Bladder microvascular endothelial cell (primary cell): ENCODE measurements at places on chromosomes 12 and 14. TPM values are rescaled to one million over a fixed set of nuclear protein-coding genes. Genes with fewer than 3 reads are reported as not detected.

ITGA7 gene
- total RNA-seq = 0.76 and 0.81 TPM in 2 replicates

EIF2B1 gene
- total RNA-seq = 34.0 and 54.2 TPM in 2 replicates

KCNMB4 gene
- 0.32 and 0.57 TPM in 2 replicates for total RNA-seq

OAS2 gene
- total RNA-seq = 16.5 and 19.6 TPM in 2 replicates

SOX5 gene
- under 0.01 and 0.25 TPM in 2 replicates for total RNA-seq

NAV3 gene
- total RNA-seq = 6.0 and 6.3 TPM in 2 replicates

DEGS2 gene
- total RNA-seq = 0.31 TPM in 1 of 2 replicates, not detected in the other

TCL1A gene
- not detected in 2 replicates for total RNA-seq

VWF gene
- total RNA-seq = 1,726 and 3,902 TPM in 2 replicates

DEPDC4 gene
- total RNA-seq = 0.32 and 0.82 TPM in 2 replicates

ABHD4 gene
- total RNA-seq = 5.0 and 14.2 TPM in 2 replicates

ARHGAP9 gene
- under 0.01 TPM in 1 of 2 replicates, not detected in the other for total RNA-seq

SPTB gene
- under 0.01 and 0.06 TPM in 2 replicates for total RNA-seq

ABCD2 gene
- total RNA-seq = not detected in 2 replicates

KRT77 gene
- not detected in 2 replicates for total RNA-seq

ADAM21 gene
- total RNA-seq = 0.32 and 0.44 TPM in 2 replicates

HCAR1 gene
- total RNA-seq = under 0.01 TPM in 1 of 2 replicates, not detected in the other
